T-helper 22 cell (primary cell): ENCODE measurements at places on chromosomes 5 and 9.

GRCh38 chr5:94103514-94104245 is 362.3 kb upstream of the POU5F2 start:
- DNase-seq: no peak

DNA sequence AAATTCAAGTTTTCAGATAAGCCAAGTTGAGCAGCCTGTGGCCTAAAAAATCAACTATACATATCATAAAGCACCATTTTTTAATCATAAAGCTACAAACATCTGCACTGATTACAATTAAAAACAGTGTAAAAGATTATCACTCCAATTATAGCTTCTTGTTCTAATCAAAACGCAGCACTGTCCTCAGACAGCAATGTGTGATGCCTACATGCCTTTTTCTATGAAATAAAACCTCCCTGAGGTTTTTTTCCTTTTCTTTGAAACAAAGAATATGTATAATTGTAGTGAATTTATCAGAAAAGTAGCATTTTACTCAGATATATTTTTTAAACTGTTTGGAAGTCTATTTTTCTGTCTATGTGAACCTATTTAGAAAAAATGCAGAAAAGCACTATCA is 366.1 kb upstream of the CCNH start:
- DNase-seq: no peak

- no peak for DNase-seq
Observed at GRCh38 chr5:171646102-171647042, 139.2 kb upstream of the SMIM23 start.

GRCh38 chr5:57696825-57697570 is 214.4 kb upstream of the ACTBL2 start:
- no peak for DNase-seq

GRCh38 chr5:133749331-133749985 is 137.1 kb upstream of the FSTL4 start:
- DNase-seq: no peak

DNA sequence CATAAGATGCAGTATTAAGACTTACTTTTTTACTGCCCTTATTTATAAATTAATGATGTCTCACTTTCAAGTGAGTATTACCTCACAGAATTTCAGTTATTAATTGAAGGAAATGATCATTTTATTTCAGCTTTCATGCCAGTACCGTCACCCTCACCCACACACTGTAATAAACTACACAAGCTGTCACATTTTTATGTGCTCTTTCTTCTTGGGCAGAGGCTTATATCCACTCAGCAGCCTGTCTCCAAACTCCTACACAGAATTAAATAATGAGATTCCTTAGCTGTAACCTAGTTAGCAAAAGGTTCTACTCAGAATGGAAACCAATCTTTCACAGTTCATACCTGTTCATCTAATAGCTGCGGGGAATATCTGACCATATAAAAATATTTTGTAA is 1915.8 kb upstream of the CDH6 start:
- DNase-seq: no peak

- DNase-seq: no peak
Observed at GRCh38 chr9:15469406-15469805, 41.4 kb downstream of the PSIP1 start.

DNA sequence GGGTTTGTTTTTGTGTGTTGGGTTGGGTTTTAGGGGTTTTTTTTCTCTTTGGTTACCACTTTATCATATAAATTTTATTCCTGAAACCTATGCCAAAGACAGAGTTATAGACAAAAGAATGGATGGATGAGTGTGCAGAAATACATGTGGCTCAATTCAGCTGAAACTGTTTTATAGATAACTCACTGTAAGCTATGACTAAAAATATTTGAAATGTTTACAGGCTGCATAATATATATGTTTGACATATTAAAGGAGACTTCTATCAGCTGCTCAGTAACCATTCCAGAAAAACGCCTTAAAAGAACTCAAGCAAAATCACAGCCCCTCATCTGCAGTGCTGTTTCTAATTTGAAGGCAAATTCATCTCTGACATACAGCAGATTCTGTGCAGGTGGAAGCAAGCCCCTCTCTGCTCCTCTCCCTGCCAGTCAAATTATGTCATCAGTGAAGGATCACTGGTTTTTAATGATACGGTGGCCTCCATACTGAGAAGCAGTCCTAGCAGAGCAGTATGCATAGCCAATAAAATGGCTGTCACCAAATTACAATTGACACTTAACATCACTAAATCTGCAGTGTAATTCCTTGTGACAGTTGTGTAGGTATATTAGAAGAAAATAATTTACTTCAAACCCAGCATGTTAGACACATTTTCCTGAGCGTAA is 301.6 kb downstream of the NR2F1-AS1 start:
- no peak for DNase-seq

GRCh38 chr5:103259705-103260355 is 1.3 kb downstream of the MACIR start:
- no peak for DNase-seq

GRCh38 chr5:20570486-20570885 is 582.5 kb upstream of the CDH18 start:
- no peak for DNase-seq

GRCh38 chr9:27888661-27889295 is 315.5 kb upstream of the C9orf72 start:
- DNase-seq: no peak

DNA sequence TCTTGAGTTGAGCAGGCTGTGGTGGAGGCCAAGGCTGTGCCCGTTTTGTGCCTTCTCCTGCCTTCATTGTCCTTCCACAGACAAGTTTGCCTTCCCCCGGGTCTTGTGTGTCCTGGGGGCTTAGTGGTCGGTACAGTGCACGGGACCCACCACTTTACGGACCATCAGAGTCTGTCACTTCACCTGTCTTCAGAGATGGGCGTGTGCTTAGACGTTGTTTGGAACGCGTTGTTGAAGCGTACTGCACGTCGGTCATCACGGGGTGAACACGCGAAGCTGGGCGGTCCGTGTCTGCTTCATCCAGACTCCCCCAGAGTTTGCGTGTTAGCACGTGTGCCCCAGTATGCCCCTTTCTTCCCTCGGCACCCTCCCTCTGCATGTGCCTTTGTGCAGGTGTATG is 24.8 kb downstream of the CEP72 start:
- DNase-seq: no peak

DNA sequence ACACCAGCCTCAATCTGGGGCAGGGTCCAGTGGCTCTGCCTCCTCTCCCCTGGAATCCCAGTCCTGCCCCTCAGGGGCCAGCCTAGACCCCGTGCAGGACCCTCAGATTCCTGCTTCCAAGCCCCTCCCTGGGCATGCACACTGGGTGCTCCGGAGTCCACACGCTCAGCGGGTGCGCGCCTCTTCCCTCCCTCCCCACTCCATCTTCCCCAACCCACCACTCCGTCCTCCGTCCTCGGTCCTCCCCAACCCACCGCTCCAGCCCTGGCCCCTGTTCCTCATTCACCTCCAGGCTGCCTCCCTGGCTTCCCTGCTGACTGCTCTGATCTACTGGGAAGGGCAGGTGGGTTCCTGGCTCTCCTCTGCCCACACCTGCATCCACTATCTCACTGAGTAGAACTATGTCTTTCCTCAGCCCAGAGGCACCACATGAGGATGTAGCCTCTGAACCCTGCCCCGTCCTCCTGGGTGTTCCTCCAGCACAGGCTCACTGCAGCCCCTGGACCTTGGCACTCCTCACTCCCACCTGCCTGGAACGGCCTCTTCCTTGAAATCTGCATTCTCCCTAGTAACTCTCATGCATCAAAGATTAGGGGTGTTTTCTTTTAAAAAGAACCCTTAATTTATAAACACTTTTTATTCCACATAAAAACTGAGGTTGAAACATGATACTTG is 92.8 kb downstream of the CAMSAP1 start:
- DNase-seq: no peak

GRCh38 chr5:142823126-142823525 is 52.9 kb downstream of the ARHGAP26 start:
- no peak for DNase-seq

DNA sequence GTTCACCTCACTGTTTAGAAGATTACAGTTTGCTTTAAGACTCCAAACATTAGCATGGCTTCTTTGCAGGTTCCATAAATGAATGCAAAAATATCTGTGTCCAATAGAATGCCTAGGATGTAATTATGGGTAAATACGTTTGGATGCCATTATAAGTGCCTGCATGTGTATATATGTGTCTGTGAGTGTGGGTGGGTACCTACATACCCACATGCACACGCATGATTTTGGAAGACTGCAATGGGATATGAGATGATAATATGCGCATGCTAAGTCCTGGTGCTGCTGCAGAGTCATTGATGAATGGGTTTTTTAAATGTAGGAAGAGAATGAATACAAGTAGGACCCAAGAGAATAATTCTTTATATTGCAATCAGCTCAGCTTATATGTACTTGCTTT is 406.4 kb downstream of the ZSWIM6 start:
- no peak for DNase-seq

DNA sequence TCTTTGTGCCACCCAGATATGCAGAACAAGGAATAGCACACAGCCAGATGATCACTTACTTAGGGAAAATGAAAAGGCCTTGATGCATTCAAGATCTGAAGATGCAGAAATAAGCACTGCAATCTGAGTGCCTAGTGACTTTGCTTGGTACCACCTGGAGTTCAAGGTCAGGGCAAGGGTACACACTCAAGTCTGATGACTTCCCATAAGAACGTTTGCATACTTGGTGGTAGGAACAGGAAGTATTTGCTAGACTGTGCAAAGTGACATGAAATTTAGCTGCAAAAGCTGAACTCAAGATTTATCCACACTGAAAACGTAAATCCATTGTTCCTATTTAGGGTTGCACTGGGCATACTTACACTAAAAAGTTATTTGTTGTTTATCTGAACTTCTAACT is 177.1 kb downstream of the PIK3R1 start:
- DNase-seq: no peak

- no peak for DNase-seq
Observed at GRCh38 chr5:34905564-34905963, 9.7 kb downstream of the RAD1 start.

DNA sequence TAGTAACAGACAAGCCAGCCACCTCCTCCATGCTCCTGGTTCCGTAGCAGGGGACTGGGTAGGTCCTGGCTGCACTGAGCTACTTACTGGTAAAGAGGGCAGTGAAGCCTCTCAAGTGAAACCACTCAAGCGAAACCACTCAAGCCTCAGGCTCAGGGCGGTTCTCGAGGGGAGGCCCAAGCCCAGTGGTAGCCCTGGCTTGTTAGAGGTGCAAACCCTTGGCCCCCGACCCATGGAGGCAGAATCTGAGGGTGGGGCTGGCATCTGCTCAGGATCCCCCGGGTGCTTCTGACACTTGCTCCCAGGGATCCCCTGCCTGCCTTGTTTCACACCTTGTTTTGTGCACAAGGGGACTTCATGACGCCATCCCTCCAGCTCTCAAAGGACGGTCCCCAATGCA is 76.5 kb upstream of the OLFM1 start:
- DNase-seq: no peak

DNA sequence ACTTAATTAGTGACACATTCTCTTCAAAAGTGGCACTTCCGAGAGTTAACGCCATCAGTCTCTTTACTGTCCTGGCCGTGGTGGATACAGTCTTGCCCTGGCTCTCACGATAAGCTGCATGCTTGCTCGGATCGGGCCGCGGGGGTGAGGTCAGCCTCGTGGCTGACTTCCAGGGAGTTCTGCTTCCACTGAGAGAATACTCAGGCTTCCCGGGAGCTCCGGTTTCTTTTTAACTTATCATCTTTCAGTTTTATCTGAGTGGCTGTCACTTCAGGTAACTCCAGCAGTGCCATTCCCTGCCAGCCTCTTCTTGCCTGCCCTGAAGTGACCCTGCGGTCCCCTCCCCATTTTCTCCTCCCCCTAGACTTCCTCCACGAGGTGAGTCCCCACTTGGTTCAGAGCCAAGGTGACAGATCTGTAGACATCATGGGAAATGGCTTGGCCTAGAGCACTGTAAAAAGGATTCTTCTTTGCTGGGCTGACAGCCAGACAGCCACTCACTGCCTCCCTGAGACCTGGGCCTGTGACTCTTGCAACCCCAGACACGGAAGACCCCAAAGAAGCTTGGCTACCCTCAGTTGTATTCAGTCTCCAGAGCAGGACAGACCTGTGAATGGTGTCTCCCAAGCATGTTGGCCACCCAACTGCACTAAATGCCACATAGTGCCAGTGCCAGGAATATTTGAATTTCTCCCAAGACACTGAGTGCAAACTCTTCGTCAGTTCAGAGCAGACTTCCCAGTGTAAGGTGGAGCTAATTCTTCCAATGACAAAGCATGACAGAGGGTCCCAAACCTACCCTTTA is 95.1 kb downstream of the DAPK1 start:
- DNase-seq: no peak

- DNase-seq: no peak
Observed at GRCh38 chr9:123686131-123686828, 243.6 kb downstream of the DENND1A start.

GRCh38 chr5:164127527-164127926 is 622.1 kb downstream of the MAT2B start:
- no peak for DNase-seq

DNA sequence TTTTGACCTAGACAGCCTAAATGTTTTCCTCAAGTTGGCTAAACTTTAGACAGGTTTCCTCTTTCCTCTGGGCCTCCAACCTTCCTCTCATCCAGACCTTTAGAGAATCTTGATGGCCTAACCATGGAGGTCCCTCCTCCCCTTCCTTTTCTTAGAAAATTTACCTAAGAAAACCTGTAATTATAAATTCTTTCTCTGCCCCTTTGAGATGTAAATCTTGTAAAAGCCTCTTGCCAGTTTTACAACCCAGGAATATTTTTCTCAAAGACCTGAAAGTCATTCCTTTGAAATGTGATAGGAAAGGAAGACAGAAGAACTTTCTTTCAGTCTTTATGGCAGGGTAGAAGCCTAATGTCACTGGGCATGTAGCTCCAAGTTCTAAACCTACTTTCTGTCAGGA is 1752.6 kb upstream of the C9orf72 start:
- DNase-seq: no peak

GRCh38 chr9:37968228-37968701 is 64.3 kb upstream of the SLC25A51 start:
- no peak for DNase-seq

GRCh38 chr5:107217721-107218130 is 453.0 kb downstream of the EFNA5 start:
- DNase-seq: no peak

DNA sequence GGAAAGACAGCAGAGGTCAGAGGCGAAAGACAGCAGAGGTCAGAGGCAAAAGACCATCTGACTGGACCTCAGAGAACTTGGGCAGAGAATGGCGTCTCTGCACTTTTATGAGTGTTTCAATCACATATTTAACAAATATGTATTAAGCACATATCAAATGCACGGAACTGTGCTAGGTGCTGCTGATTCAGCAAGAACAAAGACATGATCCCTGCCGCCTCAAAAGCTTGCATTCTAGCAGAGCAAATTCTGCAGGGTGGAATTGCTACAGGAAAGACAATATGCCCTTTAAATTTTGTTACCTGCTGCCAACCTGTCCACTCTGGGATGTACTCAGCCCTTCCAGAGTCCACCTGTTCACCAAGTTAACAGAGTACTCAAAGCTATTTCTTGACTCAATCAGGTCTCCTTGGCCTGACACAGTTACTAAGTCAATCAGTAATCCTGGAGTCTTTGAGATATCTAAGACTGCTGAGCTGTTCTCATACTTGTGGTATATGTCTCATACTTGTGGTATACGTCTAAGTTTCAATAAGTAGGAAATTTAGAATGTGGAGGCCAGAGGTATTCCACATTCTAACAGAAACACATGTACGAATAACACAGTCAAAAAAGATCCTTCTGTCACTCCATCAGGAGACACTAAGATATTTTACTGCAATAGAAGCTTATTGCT is 131.8 kb downstream of the GNAQ start:
- no peak for DNase-seq

GRCh38 chr5:145521066-145521465 is 314.1 kb downstream of the PRELID2 start:
- DNase-seq: no peak

GRCh38 chr5:30890377-30890776 is 303.1 kb upstream of the CDH6 start:
- no peak for DNase-seq

- no peak for DNase-seq
Observed at GRCh38 chr5:39721394-39721793, 296.6 kb upstream of the DAB2 start.
